ENCODE measurements at places on chromosomes 11 and 22. TPM values are rescaled to one million over a fixed set of nuclear protein-coding genes. Genes with fewer than 3 reads are reported as not detected.

Gene GGT1
- total RNA-seq: 1.1 TPM

GRCh38 chr22:29070490-29070889, 2.3 kb upstream of the KREMEN1 start:
- H3K4me3 ChIP-seq: no peak overlapping the region
- H3K27me3 ChIP-seq: no peaks in the 10 kb centered on the region
- no peak for DNase-seq
- H3K27ac ChIP-seq: peak overlapping the region; percentile 92

DNA sequence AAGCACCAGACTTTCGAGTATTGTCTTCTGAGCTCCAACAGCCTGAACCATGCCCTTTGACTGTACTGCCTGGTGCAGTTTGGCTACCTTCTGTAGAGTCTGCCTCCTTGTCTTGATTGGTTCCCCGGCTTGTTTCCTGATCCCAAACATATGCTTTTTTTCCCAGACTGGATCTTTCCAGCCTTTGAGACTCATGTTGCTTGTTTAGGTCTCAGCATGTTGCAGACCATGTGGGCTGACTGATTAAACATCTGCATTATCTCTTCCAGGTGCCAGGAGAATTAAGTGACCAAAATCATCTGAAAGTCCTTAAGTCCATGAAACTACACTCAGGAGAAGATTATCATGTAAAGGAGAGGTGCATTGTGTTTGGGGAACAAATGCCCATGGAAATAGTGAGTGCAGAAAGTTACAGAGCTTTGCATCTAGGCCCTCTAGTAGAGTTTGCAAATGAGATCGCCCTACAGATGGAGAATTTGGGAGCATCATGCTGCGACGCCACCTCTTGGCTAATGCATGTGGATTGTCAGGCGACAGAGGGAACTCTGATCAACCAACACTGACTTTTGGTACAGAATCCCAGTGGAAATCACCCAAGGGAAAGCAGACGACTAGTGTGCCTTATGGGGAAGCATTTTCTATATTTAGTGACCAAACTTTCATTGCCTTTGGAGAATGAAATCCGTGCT, 188.8 kb downstream of the BLID start:
- H3K27ac ChIP-seq: no peak overlapping the region
- no peak overlapping the region for H3K4me3 ChIP-seq
- DNase-seq: no peak
- no peaks in the 10 kb centered on the region for H3K27me3 ChIP-seq
- H3K36me3 ChIP-seq: no peaks in the 10 kb centered on the region

- peaks cover 34% of the 10 kb centered on the region for H3K4me1 ChIP-seq
- H3K27me3 ChIP-seq: no peaks in the 10 kb centered on the region
- DNase-seq: no peak
Measured at GRCh38 chr11:68149417-68149816, 28.2 kb upstream of the CHKA start.

GRCh38 chr11:120184946-120185705, 25.7 kb upstream of the OAF start:
- H3K4me1 ChIP-seq: peaks cover 5% of the 10 kb centered on the region
- H3K27ac ChIP-seq: peak overlapping the region; percentile 85
- no peak overlapping the region for H3K4me3 ChIP-seq
- DNase-seq: no peak
- no peaks in the 10 kb centered on the region for H3K36me3 ChIP-seq

DNA sequence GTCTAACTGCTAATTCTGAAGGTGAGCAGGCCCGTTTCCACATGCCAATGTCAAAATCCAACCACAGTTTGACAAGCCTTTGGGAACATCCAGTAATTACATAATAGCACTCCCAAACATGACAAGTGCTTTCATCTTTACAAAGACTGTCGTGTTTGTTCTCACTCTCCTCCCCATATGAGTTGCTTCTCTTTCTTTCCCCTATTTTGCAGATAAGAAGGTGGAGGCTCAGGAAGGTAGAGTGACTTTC, 55.9 kb upstream of the CD44 start:
- no peak overlapping the region for H3K4me3 ChIP-seq
- peaks cover 42% of the 10 kb centered on the region for H3K4me1 ChIP-seq
- H3K27ac ChIP-seq: peak overlapping the region; percentile 84
- no peaks in the 10 kb centered on the region for H3K36me3 ChIP-seq
- no peaks in the 10 kb centered on the region for H3K27me3 ChIP-seq
- no peak for DNase-seq

DNA sequence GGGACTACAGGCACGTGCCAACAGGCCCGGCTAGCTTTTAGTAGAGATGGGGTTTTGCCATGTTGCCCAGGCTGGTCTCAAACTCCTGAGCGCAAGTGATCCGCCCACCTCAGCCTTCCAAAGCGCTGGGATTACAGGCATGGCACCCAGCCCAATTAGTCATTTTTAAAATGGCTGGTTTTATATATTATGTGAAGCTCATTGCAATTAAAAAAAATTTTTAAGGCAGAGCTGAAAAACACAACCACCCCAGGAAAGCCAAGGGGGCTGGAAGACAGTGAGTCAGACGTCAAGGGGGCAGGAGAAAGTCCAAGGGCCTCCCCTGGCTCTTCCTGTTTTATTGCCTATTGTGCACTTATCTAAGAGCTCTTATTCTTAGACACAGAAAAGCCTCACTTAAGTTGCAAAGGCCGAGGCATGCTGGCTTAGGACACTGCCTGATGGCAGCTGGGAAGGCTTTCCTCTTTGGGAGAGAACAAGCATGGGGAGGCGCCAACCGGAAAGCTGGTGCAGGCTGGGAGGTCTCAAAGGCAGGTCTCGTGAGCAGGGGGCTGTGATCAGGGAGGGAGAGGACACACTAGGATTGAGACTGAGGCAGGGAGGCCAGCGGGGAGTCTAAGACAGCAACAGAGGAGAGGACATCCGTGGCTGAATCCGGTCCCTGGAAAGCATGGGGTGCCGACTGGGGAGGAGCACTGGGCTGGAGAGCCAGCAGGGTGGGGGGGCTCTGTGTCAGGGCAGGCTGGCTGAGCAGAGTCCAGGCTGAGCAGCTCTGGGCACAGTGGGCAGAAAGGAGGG, 11.1 kb upstream of the OSM start:
- no peaks in the 10 kb centered on the region for H3K27me3 ChIP-seq
- H3K4me1 ChIP-seq: peaks cover 30% of the 10 kb centered on the region
- no peaks in the 10 kb centered on the region for H3K36me3 ChIP-seq
- no peak overlapping the region for H3K4me3 ChIP-seq

DNA sequence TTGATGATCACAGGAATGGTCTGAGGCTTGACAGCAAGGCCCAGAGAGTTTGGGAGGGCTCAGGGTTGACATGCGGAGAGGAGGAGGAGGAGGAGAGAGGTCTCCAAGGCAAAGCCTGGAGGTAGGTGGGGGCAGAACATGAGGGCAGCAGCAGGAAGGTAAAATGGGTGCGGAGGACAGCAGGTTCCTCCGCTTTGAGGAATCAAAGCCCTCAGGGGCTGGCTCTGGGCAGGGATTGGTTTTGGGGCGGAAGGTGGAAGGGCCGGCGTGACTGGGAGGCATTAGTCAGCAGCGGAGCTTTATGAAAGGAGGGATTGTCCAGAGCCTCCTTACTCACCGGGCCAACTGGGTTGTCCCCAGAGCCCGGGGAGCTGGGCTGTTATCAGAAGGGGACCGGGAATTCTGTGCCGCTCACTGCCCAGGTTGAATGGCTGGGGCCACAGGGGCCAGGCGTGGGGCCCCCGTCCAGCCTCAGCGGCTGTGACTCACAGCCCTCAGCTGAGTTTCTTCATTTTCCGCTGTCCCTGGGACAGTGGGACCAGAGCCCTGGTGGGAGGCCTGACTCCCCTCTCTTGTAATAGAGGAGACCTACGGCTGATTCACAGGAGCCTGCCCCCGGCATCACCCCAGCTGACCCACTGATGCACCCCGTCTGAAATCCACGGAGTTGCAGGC, 36.2 kb downstream of the LIF start:
- no peaks in the 10 kb centered on the region for H3K36me3 ChIP-seq
- H3K27me3 ChIP-seq: peaks cover 15% of the 10 kb centered on the region
- peaks cover 80% of the 10 kb centered on the region for H3K4me1 ChIP-seq
- no peak overlapping the region for H3K27ac ChIP-seq
- DNase-seq: no peak
- H3K4me3 ChIP-seq: no peak overlapping the region

- H3K4me3 ChIP-seq: no peak overlapping the region
- no peaks in the 10 kb centered on the region for H3K36me3 ChIP-seq
- H3K27ac ChIP-seq: no peak overlapping the region
- H3K4me1 ChIP-seq: no peaks in the 10 kb centered on the region
- no peaks in the 10 kb centered on the region for H3K27me3 ChIP-seq
- no peak for DNase-seq
Measured at GRCh38 chr11:75263944-75264349, 23.4 kb downstream of the TPBGL start.

DNA sequence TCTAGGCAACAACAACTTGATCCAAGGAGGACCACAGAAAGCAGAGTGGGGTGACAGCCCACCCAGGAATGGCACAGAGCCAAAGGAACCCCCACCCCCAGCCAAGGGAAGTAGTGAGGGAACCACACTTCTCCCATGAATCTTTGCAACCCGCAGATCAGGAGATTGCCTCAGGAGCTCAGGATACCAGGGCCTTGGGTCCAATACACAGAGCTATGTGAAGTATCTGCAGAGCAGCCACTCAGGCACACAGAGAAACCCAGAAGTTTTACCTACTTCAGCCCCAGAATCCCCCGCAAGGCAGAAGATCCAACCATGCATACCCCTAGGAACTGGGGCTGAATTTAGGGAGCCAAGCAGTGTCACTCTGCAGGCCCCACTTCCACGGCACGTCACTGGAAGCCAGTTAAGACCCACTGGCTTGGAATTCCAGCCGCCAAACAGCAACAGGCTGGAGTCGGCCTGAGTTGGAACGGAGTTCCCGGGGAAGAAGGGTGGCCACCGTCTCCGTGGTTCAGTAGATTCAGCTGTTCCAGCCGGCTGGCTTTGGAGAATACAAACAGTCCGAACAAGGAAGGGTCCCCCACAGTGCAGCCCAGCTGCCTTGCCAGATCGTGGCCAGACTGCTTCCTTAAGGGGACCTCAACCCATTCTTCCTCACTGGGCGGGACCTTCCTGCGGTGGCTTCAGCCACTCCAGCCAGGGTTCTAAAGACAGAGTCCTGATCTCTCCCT, 174.1 kb downstream of the TTC28 start:
- no peak overlapping the region for H3K4me3 ChIP-seq
- no peaks in the 10 kb centered on the region for H3K4me1 ChIP-seq
- no peak for DNase-seq
- H3K27ac ChIP-seq: no peak overlapping the region
- H3K27me3 ChIP-seq: no peaks in the 10 kb centered on the region

DNA sequence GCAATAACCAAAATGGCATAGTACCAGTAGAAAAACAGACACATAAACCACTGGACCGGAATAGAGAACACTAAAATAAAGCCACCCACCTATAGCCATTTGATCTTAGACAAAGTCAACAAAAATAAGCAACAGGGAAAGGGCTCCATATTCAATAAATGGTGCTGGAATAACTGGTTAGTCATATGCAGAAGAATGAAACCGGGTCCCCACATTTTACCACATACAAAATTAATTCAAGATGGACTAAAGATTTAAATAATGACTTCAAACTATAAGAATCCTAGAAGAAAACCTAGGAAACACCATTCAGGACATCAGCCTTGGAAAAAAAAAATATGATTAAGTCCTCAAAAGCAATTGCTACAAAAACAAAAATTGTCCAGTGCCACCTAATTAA, 30.1 kb upstream of the NOX4 start:
- H3K36me3 ChIP-seq: no peaks in the 10 kb centered on the region
- no peak for DNase-seq
- no peaks in the 10 kb centered on the region for H3K27me3 ChIP-seq
- no peak overlapping the region for H3K4me3 ChIP-seq
- H3K27ac ChIP-seq: no peak overlapping the region
- H3K4me1 ChIP-seq: no peaks in the 10 kb centered on the region

DNA sequence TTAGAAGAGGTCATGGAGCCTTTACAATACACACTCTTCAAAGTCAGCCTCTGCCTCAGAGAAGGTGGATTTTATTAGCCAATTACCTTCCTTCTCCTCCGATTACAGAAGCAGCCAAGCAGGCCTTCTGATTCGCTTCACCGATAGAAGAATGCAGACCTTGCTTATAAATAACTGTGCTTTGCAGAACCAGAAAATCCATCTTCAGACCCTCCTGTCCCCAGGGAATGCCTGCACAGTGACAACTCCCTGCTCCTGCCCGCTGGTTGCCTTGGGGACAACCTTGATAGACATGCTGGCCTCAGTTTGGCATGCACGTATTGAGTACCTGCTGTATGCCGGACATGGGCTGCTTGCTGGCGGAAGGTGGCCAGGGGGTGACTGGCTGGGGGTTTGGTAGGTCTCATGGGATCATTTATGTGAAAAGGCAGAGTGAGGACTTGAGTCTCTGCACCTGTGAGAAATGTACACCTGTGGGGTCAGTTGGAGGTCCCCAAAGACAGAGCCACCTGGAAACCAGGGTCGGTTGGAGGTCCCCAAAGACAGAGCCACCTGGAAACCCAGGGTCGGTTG, 1238.7 kb downstream of the BRD1 start:
- no peaks in the 10 kb centered on the region for H3K27me3 ChIP-seq
- DNase-seq: no peak

DNA sequence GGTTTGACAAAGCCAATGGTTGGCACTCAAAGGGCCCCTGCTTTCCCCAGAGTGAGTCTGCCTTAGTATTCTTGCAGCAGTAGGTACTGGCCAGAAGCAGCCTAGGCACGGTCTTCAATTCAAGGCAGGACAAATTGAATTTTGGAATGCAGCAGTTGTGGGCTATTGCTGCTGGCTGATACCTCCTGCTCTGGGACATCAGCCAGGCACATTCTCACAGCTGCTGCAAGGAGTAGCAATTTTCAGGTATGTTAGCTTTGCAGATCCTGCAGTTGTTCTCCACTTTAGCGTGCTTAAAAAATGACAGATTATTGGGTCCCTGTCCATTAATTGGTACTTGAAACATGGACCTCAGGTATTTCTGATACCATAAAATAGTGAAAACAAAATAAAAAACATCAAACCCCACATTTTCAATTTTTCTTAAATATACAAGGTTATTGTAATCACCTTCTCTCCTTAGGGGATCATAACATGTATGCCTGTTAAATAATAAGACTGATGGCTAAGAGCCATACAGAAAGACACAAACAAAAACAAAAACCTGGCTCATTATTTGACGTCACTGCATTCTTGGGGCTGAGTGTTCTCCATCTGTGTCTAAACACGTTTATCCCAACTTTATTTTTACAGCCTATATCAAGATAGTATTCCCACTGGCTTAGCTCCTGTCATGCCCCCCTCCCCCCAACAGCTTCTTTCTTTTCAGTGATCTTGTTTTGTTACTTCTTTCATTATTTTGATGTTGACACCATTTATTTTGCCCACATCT, 85.1 kb upstream of the CARD18 start:
- H3K4me1 ChIP-seq: no peaks in the 10 kb centered on the region
- H3K27me3 ChIP-seq: no peaks in the 10 kb centered on the region
- no peaks in the 10 kb centered on the region for H3K36me3 ChIP-seq
- H3K27ac ChIP-seq: no peak overlapping the region
- H3K4me3 ChIP-seq: no peak overlapping the region
- no peak for DNase-seq

GRCh38 chr11:15618583-15619032, 503.9 kb downstream of the INSC start:
- H3K27ac ChIP-seq: no peak overlapping the region
- H3K4me1 ChIP-seq: no peaks in the 10 kb centered on the region
- H3K4me3 ChIP-seq: no peak overlapping the region
- DNase-seq: no peak

All from esophagus squamous epithelium (tissue), 5 donors.